ENCODE measurements at places on chromosomes 5 and 9. TPM values are rescaled to one million over a fixed set of nuclear protein-coding genes. Genes with fewer than 3 reads are reported as not detected.

JAK2 gene
- total RNA-seq = 71.7 TPM

DTWD2 gene
- total RNA-seq = 8.8 TPM

PLAC8L1 gene
- not detected for total RNA-seq

MAST4 gene
- total RNA-seq = 35.2 TPM

LMNB1 gene
- total RNA-seq = 14.4 TPM
